ENCODE measurements at places on chromosomes 2 and 18.

DNA sequence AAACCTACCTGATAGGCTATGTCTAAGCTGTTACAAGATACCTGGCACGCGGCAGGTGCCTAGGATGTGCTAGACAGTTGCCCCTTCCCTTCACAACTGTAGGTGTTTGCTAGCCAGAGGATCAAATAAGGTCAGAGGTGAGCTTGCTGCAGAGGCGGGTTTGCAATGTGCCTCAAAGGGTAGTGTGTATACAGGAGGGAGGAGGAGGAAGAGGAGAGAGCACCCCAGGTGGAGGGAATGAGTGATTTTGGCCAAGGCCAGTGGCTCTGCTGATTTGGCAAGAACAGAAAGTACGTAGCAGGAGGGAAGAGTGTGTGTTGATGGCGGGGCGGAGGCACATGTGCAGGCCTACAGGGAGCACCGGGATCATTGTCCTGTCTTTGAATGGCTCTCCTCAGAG is 236.5 kb downstream of the HAUS1 start:
- DNase-seq = no peak

DNA sequence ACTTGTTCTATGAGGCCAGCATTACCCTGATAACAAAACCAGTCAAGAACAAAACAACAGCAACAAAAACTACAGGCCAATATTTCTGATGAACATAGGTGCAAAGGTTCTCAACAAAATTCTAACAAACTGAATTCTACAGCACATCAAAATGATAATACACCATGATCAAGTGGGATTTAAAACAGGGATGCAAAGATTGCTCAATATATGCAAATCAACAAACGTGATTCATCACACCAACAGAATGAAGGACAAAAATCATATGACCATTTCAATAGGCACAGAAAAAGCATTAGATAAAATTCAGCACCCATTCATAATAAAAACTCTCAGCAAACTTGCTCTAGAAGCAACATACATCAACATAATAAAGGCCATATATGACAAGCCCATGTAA is 173.6 kb downstream of the CAMKMT start:
- DNase-seq = no peak

DNA sequence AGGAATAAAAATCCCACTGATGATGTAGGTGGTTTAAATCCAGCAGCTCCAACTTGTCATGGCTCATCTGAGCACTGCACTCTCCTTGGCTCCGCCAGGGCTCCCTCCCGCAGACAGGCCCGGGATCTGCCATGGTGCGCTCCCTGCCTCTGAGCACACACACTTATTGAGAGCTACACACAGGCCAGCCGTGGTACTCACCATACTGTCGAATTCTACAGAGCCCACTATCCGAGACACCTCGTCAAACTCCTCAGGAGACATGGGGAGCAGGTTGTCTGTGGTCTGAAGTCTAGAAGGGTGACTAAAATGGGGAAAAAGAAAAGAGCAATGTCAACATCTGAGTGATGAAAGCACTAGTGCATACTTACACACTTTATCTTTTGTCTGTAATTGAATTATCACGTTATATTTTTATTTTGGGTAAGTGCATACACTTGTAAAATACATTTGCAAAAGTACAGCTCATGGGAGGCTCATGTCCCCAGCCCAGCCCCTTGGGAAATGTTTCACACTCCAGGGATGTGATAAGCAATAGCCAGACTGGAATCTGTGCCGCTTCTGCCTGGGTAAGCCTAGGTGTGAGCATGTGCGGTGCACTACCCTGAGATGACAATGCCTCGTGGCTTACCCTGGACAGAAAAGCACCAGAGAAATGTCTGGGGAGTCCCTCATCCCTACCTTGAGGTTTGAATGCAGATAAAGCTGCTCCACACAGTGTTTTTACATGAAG is 39.2 kb downstream of the STAT1 start:
- no peak for DNase-seq

GRCh38 chr2:127676906-127677305 is 1.6 kb upstream of the LIMS2 start:
- DNase-seq = no peak

DNA sequence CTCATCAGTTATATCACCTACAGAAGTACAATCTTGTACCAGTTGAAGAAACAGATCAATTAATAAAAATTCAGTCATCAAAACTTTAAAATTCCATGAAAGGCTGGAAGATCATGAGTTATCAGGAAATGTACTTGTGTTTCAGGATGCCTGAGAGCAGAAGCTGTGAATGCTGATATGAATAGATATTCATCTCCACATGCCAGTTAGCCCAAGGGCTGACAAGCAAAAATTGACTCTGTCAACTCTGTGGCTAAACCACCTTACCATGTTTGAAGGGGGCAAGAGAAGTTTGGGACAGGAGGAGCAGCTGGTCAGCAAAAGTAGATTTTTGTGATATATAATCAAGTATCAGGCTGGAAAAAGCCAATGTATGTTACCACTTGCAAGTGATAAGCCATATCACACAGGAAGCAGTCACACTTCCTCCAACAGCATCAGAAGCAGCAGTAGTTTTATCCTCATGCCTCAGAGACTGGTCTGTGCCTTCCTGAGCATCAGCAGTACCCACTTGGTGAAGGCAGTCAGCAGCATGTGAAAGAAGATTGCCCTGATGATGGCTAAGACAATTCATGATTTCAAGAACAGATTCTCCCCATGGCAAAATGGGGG is 328.2 kb upstream of the CNTNAP5 start:
- no peak for DNase-seq

DNA sequence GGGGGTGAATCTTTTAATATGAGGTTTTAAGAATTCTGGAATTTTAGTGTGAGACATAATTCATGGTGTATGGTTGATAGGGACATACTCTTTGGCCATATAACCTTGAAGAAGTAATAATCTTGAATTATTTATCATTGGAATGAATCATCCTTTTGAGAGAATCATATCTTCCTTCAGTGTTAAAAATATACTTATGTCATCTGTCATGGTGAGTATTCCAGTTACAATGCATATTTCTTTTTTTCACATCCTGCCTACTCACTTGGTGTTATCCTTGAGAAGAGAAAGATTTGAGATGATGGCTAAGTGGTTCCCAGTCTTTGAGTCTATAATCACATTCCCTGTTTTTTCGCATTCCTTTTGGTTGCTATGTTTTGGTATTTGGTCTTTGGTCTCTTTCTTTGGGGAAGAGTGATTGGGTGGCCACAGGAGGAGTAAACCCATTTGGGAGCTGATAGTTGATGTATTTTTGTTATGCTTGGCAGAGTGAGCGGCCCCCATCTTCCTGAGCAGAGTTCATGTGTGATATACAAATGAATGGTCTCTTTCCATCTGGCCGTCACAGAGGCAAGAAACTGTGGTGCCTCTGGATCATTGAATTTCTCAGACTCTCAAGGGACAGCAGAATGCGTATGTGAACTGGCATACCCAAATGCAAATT is 21.6 kb downstream of the ASAP2 start:
- no peak for DNase-seq

- DNase-seq = no peak
These were observed 463.8 kb upstream of the SLC8A1 start for GRCh38 chr2:40915651-40916050.

DNA sequence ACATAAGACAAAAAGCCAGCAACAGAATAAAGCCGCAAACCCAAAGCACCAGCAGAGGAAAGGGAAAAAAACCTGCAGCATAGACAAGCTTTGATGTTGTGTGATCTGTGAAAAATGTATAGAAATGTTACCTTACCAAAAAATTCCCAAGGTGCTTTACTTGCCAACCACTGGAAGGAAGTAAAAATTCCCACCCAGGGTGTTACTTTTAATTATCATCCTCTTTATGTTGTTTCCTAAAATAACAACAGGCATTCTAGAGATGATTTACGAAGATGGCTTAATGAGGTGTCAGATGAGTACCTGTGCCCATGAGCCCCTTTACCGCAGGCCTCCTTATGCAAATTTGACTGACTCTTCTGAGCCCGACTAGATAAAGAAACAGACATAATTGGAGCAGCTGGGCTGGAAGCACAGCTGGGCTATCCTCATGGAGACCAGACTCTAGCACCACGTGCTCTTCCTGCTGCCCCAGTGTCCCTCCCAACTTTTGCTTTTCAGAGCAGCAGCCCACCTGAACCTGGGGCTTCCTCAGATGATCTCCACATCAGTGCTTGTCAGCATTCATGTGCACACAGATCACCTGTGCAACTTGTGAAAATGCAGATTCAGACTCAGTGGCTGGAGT is 41.5 kb downstream of the SRSF7 start:
- no peak for DNase-seq

GRCh38 chr2:127401757-127402695 is 14.3 kb upstream of the MAP3K2 start:
- DNase-seq = no peak

GRCh38 chr2:229765721-229766120 is 51.4 kb upstream of the DNER start:
- no peak for DNase-seq

DNA sequence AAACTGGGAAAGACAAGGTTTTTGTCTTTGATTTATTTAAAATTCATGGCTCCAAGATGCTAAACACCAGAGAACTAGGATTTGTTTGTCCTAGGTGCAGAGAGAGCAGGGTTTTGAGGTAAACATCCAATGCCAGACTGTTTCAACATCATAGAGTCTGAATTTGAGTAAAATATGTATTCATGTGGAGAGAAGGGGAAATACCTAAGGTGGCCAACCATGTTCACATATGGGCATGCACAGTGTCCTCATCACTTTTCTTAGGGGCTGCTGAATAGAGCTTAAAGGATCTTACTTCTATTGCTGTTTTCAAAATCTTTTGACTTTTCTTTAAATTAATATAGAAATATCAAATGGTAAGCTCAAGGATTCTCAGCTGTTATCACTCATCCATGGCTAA is 287.0 kb upstream of the CCDC68 start:
- DNase-seq = no peak

GRCh38 chr18:10140461-10141282 is 226.9 kb downstream of the VAPA start:
- no peak for DNase-seq

DNA sequence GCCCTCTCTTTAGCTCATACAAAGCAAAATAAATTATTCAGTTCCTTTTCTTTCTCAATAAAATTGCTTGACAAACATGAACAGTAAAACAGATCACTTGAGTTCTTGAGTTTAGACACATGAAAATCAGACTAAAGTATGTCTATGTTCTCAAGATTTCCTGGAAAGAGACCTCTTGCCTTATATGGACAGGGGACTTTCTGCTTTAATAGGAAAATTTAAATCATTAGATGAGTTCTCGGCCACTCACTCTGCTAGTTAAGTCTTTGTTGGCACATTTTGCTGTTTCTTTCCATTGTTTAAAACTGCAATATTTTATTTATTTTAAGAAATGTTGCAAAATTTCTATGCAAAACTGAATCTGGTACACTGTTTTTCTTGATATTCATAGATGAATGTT is 207.8 kb downstream of the RND3 start:
- DNase-seq = no peak

DNA sequence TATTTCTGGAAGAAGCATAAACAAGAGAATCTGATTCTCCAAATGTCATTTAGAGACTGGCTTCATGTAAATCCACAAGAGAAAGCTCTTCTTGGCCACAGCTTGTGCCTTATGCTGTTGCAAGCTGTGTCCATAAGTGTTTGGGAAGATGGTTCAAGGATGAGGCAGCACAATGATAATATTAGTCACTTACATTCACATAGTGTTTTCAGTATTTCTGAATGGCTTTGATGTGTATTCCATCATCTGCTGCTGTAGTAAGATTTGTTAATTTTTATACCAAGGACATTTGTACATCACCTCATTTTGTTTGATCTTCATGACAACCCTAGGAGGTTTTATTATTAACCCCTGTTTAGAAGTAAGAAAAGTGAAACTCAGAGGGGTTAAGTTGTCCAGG is 29.9 kb downstream of the CREG2 start:
- no peak for DNase-seq

DNA sequence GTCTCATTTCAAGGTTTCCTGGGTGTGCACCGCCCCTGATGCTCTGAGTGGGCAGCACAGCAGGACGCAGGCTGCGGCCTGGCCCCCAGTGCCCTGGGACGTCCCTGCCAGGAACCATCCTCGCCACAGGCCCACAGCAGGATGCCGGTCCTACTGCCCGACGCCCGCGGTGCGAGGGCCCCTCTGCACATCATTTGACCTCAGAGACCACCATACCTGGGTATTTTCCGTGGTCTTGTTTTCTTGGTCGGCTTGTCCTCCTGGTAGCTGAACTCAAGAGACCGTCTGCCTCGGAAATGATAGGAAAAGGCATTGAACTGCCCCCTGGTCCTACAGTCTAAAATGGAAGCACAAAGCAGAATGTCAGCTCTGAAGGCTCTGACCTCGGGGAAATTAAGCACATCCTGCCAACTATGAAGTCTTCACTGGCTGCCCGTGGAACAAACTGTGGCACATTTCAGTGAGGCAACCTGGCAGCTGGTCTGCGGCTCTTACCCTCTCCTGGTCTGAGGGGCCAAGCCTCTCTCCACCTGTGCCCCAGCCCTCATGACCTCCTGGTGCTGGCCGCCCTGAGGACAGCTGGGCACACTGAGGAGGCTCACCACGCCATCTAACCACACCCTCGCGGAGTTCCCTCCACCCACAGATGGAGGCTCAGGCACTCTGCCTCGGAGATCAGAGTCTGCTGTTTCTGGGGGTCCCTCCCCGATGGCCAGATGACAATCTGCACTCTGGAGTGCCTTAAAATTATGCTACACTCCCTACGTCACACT is 105.0 kb downstream of the PXDN start:
- DNase-seq = no peak

- DNase-seq = no peak
These were observed 795.1 kb upstream of the HS6ST1 start for GRCh38 chr2:129113776-129114175.

- DNase-seq = no peak
These were observed 106.2 kb downstream of the CNTNAP5 start for GRCh38 chr2:124131276-124131675.

- no peak for DNase-seq
These were observed 21.5 kb downstream of the IL1RN start for GRCh38 chr2:113148606-113149552.

GRCh38 chr2:130313812-130314334 is 28.8 kb upstream of the IMP4 start:
- no peak for DNase-seq

GRCh38 chr18:13183790-13184189 is 34.8 kb upstream of the LDLRAD4 start:
- no peak for DNase-seq

DNA sequence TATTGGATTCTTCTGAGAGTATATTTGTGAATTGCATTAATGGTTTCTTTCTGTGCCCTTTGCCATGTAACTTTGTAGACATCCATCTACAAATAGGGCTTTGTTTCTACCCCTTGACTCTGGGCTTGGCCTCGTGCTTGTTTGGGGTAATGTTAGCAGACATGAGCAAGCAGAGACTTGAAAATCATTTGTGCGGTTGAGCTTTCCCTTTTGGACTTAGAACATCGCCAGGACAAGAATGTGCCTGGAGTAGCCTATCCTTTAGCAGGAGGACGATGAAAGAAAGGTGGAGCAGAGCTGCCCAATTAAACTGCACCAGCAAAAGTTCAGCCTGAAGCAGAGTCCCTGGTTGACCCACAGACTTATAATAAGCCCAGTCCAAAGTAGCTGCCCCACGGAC is 785.9 kb downstream of the EPHA4 start:
- DNase-seq = no peak

DNA sequence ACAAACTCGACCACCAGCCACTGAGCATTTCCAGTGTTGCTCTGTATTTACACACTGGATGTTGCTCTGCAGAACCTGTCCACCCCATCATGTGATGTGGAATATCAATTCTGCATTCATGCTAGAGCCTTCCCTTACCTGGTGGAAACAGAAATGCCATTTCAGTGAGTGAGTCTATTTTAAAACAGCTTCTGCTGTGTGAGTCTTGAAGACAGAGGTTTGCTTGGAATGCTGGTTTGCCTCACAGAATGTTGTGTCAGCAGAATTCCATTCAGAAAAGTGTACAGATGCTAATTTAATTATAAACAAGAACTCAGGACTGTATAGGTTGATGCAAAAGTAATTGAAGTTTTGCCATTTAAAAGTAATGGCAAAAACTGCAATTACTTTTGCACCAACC is 118.3 kb downstream of the MAP3K20 start:
- no peak for DNase-seq
